ENCODE measurements at places on chromosomes 11 and 22.

DNA sequence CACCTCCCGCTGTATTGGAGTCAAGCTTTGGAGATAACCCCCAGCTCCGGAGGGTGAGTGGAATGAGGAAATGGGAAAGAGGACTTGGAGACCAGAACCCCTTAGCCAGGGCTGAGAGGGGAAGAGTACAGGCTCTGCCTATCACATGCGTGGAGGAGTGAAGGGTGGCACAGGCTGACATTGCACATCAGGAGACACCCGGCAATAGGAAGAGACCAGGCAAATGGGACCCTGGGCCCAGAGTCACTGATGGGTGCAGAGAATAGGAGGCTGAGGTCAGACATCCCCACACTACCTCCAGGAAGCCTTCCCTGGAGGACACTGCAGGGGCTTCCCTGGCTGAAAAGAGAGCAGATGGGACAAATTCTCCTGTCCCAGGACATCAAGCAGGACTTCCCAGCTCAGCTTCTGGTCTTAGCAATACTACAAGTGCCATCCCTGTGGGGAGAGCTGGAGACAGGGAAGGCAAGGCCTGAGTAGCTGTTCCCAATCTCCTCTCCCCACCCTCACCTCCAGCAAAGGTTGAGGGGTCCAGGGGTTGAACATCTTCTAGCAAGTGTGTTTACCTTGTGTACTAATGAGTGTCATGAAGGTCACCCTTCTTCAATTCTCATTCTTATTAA, 160.7 kb downstream of the BUD13 start:
- DNase-seq: no peak

- DNase-seq: no peak
Observed at GRCh38 chr11:114171257-114172054, 111.9 kb downstream of the ZBTB16 start.

GRCh38 chr11:117256573-117256972, 24.1 kb downstream of the RNF214 start:
- no peak for DNase-seq

- no peak for DNase-seq
Observed at GRCh38 chr22:39593066-39593930, 22.7 kb downstream of the CACNA1I start.

- DNase-seq: peak; percentile 88
Observed at GRCh38 chr22:46563381-46564083, 26.1 kb upstream of the CELSR1 start.

GRCh38 chr11:133705873-133706272, 139.4 kb downstream of the SPATA19 start:
- DNase-seq: no peak

DNA sequence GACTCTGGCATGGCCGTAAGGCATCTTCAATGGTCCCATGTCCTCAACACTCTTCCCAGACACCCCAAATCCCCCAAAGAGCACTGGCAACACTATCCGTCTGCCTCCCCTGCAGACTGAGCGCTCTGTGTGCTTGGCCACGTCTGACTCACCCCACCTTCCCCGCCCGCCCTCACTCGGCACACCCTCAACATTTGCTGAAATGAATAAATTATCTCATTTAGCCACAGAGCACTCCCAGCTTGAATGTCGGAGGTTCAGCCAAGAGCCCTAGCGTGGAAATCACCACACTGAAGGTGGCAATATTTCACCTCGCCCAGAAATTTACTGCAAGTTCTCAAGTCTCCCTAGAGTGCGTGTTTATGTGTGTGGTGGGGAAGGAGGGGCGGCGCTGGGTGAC, 46.6 kb upstream of the TCF20 start:
- peak; percentile 19 for DNase-seq

DNA sequence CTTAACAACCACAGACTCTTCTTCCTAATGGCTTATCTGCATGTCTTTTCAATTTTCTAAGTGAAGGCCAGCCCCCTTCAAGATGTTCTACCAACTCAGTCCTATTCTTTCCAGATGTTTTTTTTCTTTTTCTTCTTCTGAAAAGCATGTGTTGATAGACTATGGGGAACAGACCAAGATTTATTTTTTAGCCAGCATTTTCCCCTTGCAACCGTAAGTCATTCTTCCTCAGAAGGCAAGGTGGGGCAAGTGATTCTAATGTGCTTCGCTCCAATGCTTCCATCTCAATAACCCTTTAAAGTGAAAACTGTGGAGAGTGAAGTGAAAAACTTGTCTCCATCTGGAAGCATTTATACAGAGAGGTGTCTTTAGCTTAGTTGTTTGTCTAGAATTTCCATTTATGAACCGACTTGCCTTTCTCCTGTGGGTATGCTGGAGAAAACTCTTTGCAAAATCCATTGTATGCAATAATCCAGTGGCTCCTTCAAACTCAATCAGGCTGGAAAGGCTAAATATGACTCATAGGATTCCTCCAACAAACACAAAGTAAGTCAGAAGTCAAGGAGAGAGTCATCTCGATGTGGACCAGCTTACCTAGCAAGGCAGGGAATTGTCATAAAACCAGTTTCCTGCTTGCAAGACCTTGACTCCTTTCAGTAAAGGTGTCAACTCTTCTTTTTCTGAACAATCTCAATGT, 83.7 kb downstream of the MAML2 start:
- peak; percentile 35 for DNase-seq

GRCh38 chr11:11973361-11973800, 35.0 kb downstream of the DKK3 start:
- DNase-seq: no peak

DNA sequence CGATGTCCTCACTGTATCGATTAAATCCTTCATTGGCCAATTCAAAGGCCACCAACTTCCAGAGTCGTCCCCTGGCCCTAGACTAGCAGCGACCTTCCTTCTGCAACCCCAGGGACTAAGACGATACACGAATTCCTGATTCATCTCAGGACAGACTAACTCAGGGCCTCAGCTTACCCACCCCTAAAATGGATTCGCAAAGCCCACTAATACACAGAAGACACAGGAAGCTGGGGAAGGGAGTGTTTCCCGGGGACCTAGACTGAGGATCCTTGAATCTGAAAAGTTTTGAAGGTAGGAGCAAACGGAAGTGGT, 509 bp downstream of the LAMTOR1 start:
- DNase-seq: no peak

DNA sequence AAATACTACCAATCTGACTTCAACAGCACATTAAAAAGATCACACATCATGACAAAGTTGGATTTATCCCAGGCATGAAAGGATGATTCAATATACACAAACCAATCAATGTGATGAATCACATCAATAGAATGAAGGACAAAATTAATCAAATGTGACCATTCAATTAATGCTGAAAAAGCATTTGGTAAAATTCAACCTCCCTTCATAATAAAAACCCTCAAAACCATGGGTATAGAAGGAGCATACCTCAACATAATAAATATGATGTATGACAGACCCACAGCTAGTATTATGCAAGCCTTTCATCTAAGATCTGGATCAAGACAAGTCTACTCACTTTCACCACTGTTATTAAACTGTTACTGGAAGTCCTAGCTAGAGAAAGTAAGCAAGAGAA, 921.7 kb upstream of the RAG2 start:
- no peak for DNase-seq

DNA sequence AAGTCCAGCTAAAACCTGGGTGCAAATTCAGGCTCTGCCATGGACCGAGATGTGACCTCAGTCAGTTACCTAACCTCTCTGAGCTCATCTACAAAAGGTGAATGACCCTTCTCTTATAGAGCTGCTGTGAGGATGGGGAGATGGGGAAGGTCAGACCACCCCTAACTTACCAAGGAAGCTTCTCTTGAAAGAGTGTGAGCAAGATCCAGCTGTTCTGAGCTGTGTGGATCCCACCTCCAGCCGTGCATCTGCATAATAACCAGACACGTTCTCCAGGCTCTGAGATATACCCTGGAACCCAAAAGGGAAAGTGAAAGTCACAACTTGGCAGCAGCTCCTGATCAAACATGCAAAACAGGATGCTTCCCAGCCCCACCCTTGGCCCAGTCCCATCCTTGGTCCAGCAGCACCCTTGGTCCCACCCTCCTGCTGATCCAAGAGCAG, at the start of gene APOL3:
TSS of gene APOL3 (minus strand) at position 257 of the 444 bp plus-strand sequence. CDS start 11,700 bp downstream, outside the sequence.
- peak; percentile 44 for DNase-seq

DNA sequence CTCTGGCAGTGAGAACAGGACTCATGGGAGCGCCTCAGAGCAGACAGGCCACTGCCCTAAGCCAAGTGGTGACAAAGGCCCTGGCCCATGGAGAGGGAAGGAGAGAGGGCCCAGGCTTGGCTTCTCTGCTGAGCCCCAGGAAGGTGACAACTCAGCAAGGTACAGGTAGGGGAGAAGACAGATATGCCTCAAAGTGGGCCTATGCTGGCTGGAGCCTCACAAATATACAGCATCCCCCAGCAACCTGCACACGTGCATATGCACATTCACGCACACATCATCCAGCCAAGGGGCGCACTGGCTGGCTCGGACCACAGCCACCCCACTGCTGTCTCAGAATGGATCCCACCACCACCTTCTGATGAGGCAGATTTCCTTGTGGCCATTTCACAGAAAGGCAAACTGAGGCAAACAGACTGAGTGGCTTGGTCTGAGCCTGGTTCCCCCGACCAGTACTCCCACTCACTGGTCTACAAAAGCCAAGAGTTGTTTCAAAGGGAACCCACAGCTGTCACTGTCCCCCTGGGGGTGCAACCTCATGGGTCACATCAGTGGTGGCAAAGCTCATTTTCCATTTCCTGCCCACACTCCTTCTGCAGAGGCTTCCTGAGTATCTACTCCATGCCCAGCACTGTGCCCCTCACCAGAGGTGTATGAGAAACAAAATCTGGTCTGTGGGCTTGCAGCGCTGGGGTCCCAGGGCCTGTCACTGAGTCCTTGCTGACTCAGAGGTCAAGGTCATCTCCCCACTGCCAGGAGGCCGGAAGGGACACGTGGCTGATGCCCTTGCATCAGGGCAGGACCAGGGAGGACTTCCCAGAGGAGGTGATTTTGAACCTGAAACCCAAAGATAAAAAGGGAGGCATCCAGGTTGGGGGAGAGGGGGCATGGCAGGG, 67.3 kb upstream of the PRR5 start:
- no peak for DNase-seq

- no peak for DNase-seq
Observed at GRCh38 chr11:5841797-5842196, at the start of gene OR52E6. Gene OR52E6 (minus strand): TSS chr11:5841897. CDS start chr11:5841897, 0 bp downstream.

DNA sequence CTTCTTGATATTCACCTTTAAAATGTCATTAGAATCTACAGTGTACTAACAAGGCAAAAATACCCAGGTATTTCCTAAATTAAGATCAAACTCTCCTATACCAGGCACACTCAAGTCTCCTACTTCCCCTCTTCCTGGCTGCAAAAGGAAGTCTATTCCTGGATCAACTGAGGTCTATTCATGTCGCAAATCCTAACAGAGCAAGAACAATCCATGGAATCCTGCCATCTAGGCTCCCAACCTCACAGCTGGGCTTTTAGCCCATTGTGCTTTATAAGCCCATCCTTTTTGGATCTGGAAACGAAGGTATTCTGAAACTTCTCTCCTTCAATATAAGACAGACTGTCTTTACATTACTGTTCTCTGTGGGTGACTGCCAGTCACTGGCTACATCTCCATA, 161.8 kb downstream of the SOX6 start:
- DNase-seq: no peak

DNA sequence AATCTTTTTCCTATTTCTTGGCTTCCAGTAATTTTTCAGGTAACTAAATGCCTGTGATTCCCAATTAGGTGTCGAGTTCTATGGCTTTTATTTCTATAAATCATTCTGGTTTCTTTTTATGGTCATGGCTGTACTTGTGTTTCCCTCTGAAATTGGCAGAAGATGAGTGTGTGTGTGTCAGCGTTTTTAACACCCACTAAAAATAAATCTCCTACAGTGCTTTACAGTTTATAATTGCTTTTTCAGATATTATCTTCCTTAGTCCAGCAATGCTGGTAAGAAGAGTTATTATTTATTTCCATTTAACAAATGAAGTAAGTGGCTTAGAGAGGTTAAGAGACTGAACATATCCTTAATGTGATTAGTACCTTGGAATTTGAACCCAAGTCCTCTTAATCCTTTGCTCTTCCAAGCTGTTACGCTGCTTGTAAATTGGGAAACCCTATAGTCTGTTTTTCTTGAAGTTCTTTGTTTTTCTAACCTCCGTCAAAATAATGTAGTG, 125.2 kb downstream of the TEAD1 start:
- DNase-seq: no peak

DNA sequence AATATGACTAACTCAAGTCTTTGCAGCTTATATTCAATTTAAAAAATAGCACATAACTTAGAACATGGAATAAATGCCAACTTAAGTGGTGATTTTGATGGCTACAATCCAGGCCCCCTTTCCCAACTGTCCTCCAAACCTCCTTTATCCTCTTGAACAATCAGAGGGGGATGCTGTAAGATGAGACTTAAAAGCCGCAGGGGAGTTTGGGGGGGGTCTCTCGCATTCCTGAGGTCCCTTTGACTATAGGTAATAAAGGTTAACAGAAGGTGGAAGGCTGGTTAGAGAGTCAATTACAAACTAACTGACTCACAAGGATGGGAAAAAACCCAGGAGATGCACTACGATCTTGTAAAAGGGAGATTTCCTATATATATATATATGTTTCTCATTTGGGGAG, 101.8 kb downstream of the KIRREL3 start:
- DNase-seq: no peak

DNA sequence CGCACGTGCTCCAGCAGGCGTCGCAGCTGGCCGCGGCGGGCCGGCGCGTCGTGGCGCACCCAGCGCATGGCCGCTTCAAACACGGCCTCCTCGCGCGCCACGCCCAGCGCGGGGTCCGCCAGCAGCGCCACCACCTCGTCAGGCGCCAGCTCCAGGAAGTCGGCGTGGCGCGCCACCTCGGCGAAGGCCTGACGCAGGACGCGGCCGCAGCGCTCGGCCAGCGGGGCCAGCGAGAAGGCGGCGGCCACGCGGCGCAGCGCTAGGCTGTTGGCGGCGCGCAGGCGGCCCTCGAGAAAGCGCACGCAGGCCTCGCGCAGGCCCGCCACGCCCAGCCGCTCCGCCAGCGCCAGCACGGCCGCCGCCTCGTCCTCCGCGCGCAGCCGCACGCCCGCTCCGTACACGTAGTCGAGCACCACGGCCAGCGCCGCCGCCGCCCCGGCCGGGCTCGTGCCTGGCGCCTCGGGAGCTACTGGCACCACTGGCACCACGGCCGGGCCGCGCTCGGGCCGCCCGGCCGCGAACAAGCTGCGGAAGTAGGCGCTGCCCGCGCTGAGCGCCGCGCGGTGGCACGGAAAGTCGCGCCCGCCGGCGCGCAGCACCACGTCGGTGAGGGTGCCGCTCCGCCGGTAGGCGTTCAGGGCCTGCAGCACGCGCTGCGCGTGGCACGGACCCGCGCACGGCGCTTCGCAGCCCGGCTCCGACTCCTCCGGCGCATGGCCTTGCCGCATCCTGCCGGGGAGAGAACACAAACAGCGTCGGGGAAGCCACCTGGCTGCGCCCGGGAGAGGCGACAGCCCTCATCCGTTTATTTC, 2.9 kb downstream of the KLHL35 start:
- no peak for DNase-seq

- DNase-seq: no peak
Observed at GRCh38 chr11:16609769-16610168, 128.7 kb upstream of the C11orf58 start.
